Pons (tissue), 1 donor: ENCODE measurements at places on chromosomes 6 and 20.
A peak's percentile ranks its signal among the peaks of the same experiment; 100 is the strongest.

DNA sequence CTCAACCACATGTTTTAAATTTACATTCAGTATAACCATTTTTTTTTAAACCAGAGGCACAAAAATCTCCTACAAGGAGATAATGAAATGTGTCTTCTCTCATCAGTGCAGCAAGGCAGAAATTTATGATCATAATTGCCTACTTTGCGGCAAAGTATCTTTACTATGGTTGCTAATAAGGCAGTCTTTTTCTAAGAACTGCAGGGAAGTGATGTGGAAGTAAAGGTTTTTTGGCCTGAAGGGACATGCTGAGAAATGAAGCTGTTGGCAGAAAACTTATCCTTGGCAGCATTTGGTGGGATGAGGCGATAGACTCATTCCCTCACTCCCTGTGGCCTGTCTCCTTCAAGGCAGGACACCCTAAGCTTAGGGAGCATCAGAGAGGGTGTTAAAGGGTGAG is 48.7 kb downstream of the SCGN start:
- peak; percentile 22 for DNase-seq

DNA sequence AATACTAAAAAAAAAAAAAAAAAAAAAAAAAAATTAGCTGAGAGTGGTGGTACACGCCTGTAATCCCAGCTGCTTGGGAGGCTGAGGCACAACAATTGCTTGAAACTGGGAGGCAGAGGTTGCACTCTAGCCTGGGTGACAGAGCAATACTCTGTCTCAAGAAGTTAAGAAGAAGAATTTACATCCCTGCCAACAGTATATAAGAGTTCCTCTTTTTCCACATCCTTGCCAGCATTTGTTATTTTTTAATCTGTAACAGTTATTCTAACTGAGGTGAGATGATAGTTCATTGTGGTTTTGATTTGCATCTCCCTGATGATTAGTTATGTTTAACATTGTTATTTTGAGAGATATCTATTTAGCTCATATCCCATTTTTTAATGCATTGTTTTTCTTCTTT is 20.3 kb upstream of the DYNLRB1 start:
- no peak for DNase-seq

DNA sequence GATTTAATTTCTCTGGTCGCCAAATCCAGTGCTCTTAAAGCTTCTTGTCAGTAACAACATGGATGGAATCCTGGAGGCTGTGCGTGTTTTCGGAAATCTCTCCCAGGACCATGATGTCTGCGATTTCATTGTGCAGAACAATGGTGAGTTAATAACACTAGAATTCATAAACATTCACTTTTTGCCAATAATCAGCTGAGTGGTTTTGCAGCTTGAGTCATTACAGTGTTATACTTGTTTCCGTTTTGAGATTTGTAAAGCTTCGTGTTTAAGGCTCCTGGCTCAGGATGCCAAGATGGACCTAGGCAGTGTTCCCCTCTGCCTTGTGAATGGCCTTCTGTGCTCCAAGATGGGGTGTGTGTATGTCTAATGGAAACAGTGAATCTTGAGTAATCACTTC is 113.8 kb downstream of the ARMC2 start:
- no peak for DNase-seq

GRCh38 chr6:81950877-81951276 is 198.4 kb upstream of the TENT5A start:
- DNase-seq = peak; percentile 25

DNA sequence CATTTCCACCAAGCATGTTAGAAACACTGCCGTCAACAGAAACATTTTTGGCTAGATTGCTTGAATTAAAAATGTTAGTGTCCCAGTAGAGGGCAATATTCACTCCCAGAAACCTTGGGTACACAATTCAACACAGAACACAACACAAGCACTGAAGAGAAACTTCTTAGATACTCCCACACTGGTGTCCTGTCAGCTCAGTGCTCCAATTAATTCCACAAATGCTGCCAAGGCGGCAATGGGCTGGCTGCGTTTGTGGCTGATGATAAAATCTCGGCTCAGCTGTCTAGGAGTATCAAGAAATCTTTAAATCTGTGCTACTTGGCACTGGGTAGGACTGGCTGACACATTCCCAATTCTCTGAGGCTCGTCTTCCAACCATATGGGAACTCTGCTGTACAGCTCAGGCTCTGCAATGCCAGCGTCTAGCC is 39.3 kb downstream of the BEND3 start:
- DNase-seq = peak; percentile 57

DNA sequence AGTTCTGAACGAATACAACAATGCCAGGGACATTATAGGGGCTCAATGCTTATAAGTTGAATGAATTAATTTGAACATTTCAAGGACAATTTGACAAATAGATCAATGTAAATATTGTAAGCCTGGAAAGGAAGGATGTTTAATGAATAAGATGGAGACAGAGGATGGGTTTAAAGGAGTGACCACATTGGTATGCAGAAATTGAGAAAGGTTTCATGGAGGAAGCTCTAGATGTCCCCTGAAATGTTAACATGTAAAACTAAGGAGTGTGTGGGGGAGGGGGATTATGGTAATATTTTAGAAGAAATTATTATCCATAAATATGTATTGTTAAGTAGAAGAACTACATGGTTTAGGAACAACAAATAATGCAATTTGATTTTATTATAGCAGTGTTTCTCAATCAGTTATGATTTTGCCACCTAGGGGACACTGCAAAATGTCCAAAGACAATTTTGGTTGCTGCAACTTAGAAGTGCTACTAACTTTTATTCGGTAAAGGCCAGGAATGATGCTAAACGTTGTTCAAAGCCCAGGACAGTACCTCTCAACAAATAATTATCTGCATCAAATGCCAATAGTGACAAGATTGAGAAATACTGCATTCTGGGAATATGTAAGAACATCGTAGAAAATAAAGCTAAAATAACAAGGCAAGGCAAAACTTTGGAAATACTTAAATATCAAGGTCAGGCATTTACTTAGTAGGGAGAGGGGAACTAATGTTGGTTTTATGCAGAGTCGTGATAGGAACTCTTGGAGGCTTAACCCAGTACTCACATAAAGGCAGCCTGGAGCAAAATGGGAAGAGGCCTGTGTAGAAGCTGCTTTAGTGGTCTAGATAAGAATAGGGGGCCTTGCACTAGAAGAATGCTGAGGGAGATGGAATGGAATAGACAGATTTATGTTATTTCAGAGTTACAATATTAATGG is 686.9 kb upstream of the CITED2 start:
- DNase-seq = no peak

DNA sequence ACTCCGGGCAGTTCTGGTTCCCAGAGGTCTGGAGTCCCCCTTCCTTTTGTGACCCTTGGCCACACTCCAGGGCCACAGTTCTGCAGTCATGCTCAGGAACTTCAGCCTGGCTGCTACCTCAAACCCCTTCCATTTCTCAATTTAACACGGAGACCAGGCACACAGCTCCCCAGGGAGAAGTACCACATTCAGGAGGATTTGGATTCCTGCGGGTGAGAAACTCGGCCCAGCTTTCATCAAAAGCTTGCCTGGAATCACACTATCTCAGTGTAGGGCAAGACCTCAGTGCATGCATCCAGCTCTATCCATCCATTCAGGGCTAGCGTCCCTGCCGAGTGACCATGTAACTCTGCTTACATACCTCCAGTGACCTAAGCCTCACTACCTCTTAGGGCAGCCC is 16.8 kb upstream of the IP6K3 start:
- DNase-seq = no peak
